ENCODE measurements at places on chromosomes 5 and 9.

- DNase-seq: no peak
These were observed 113.0 kb downstream of the PAM start for GRCh38 chr5:102867992-102868662.

DNA sequence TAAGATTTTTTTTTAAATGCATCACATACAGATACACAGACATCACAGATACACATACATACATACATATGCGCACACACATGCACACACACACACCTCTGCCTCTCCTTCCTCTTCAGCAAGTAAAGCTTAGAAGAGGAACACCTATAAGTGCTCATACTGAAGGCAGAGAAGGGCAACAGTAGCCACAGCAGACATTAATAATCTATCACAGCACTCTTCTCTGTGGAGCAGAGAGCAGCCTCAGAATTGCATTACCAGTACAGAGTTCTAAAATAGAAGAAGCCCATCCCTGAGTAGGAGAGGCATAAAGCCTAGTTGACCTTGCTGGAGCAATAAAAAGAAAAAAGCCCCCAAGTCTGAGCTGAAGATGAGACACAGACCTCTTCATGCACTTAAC is 110.6 kb downstream of the MLLT3 start:
- no peak for DNase-seq

DNA sequence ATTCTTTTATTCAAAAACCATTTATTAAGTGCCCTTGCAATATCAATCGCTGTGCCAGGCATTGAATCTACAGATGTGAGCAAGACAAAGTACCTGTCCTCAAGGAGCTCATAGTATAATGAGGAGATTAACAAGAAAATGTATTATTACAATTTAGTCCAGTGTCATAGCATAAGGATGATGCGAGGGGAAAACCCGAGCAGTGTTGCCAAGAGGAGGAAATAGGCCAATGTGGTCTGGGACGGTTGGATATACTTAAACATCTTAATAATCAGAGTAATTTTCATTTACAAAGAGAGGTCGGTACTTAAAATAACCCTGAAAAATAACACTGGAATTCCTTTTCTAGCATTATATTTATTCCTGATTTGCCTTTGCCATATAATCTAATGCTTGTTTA is 18.5 kb downstream of the CD274 start:
- DNase-seq: no peak

- DNase-seq: no peak
These were observed 39.4 kb downstream of the ZSWIM6 start for GRCh38 chr5:61371474-61371873.

DNA sequence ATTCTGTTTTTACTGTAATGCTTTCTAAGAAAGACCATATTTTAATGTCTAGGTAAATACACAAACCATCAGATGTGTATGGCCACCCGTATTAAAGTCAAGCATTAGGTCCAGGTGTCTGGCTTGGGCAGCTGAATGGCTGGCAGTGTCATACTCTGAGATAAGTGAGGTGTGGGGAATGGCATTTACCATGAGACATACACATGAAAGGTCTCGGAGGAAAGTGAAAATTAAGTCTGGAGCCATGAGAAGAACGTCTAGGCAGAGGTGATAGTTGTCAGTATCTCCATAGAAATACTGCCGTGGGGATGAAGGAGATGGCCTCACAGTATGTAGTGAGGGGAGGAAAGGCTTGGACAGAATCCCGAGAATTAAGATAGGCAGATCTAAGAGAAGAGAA is 164.3 kb downstream of the TLE4 start:
- no peak for DNase-seq

Data from omental fat pad (tissue), 4 donors.